ENCODE measurements at places on chromosomes 5 and 9. TPM values are rescaled to one million over a fixed set of nuclear protein-coding genes. Genes with fewer than 3 reads are reported as not detected.
A peak's percentile ranks its signal among the peaks of the same experiment; 100 is the strongest.

The OR1J1 gene
- total RNA-seq = not detected

The SLC6A19 gene
- not detected for total RNA-seq

The RNF208 gene
- total RNA-seq = 0.45 TPM

The SMIM33 gene
- not detected for total RNA-seq

DNA sequence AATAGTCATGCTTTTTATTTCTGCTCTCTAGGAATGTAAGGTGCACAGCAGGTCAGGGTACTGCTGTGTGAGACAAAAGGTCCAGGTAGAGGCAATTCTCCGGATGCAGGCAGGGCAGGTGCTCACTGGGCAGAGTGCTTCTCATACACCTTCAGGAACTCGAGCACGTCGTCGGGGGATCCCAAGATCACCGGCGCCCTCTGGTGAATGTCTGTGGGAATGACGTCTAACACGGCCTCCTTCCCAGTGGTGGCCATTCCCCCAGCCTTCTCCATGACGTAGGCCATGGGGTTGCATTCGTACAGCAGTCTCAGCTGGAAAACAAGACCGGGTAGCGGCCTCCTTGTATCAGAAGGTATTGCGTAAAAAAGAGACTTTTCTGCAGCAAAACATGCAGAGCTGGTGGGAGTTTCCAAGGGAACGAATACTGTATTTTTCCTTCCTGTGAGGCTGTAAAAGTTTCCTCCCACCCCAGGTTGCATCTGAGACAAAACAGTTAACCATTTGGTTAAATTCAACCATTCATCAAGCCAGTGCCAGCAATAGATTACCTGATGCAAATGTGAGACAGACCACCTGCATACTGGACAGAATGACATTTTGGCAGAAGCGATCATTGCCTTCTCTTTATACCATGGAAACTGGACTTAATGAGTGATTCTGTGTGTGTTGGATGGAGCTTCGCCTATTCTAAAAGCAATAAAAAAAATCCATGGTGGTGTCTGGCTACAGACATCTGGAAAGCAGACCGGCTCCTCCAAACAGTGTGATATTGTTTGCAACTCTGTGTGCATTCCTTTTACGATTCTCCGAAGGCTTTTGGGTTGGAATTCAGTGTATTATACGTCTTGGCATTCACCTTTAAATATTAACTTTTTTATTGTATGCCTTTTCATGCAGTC lies 9.9 kb upstream of the FBP2 start:
- no peak overlapping the region for H3K27ac ChIP-seq
- peak; percentile 87 for DNase-seq
- no peaks in the 10 kb centered on the region for H3K36me3 ChIP-seq
- H3K27me3 ChIP-seq = no peaks in the 10 kb centered on the region

GRCh38 chr9:15529566-15530324 lies 19.0 kb upstream of the PSIP1 start:
- H3K4me3 ChIP-seq = no peak overlapping the region
- no peaks in the 10 kb centered on the region for H3K36me3 ChIP-seq
- H3K27ac ChIP-seq = no peak overlapping the region
- DNase-seq = no peak
- H3K4me1 ChIP-seq = no peaks in the 10 kb centered on the region

GRCh38 chr5:63055421-63055820 lies 476.8 kb downstream of the LRRC70 start:
- no peaks in the 10 kb centered on the region for H3K4me1 ChIP-seq
- H3K27ac ChIP-seq = no peak overlapping the region
- DNase-seq = peak; percentile 18
- H3K27me3 ChIP-seq = no peaks in the 10 kb centered on the region
- no peak overlapping the region for H3K4me3 ChIP-seq

- H3K36me3 ChIP-seq = no peaks in the 10 kb centered on the region
- no peaks in the 10 kb centered on the region for H3K27me3 ChIP-seq
- no peak overlapping the region for H3K4me3 ChIP-seq
- no peak for DNase-seq
- H3K27ac ChIP-seq = no peak overlapping the region
Measured at GRCh38 chr5:61215996-61216395, 53.7 kb upstream of the SMIM15 start.

GRCh38 chr5:132064738-132065331 lies 4.4 kb downstream of the IL3 start:
- H3K4me1 ChIP-seq = peaks cover 6% of the 10 kb centered on the region
- no peak overlapping the region for H3K27ac ChIP-seq
- no peak overlapping the region for H3K4me3 ChIP-seq
- peak; percentile 74 for DNase-seq
- H3K36me3 ChIP-seq = no peaks in the 10 kb centered on the region

GRCh38 chr5:116544531-116545241 lies 29.9 kb downstream of the SEMA6A start:
- H3K4me3 ChIP-seq = no peak overlapping the region
- no peaks in the 10 kb centered on the region for H3K27me3 ChIP-seq
- peaks cover 16% of the 10 kb centered on the region for H3K4me1 ChIP-seq
- DNase-seq = no peak

- H3K36me3 ChIP-seq = no peaks in the 10 kb centered on the region
- peaks cover 25% of the 10 kb centered on the region for H3K4me1 ChIP-seq
- no peak overlapping the region for H3K27ac ChIP-seq
Measured at GRCh38 chr5:134103397-134103796, 11.1 kb upstream of the TCF7 start.

DNA sequence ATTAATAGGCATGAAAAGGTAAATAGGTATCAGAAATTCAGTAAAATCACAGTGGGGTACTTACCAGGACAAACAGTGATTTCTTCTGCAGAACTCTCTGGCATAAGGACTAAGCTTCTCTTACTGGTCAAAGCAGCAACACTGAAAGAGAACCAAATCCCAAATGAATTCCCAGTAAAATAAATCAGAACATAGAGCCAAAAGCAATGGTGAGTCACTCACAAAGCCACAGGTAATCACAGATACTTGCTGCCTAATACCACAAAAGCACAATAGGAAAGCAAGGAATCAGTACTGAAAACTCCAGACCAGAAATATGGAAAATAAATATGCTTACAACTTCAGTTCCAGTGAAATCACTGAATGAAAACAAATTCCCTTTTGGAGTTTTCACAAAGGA lies 50.7 kb downstream of the UIMC1 start:
- H3K27me3 ChIP-seq = no peaks in the 10 kb centered on the region
- no peak overlapping the region for H3K27ac ChIP-seq
- peaks cover 5% of the 10 kb centered on the region for H3K36me3 ChIP-seq
- no peak overlapping the region for H3K4me3 ChIP-seq

GRCh38 chr9:135241381-135242048 lies 154.0 kb downstream of the OLFM1 start:
- no peaks in the 10 kb centered on the region for H3K36me3 ChIP-seq
- no peaks in the 10 kb centered on the region for H3K27me3 ChIP-seq
- peaks cover 10% of the 10 kb centered on the region for H3K4me1 ChIP-seq

- no peak overlapping the region for H3K27ac ChIP-seq
- H3K4me1 ChIP-seq = no peaks in the 10 kb centered on the region
- H3K27me3 ChIP-seq = no peaks in the 10 kb centered on the region
- H3K4me3 ChIP-seq = no peak overlapping the region
- H3K36me3 ChIP-seq = no peaks in the 10 kb centered on the region
- DNase-seq = no peak
Measured at GRCh38 chr9:2495221-2496005, 126.2 kb upstream of the VLDLR start.

- no peak for DNase-seq
- H3K27me3 ChIP-seq = no peaks in the 10 kb centered on the region
- peaks cover 4% of the 10 kb centered on the region for H3K4me1 ChIP-seq
- peaks cover 74% of the 10 kb centered on the region for H3K36me3 ChIP-seq
Measured at GRCh38 chr9:92711146-92711545, 41.2 kb upstream of the IPPK start.

- H3K36me3 ChIP-seq = no peaks in the 10 kb centered on the region
- H3K4me3 ChIP-seq = peak overlapping the region; percentile 39
- H3K4me1 ChIP-seq = peaks cover 36% of the 10 kb centered on the region
Measured at GRCh38 chr5:141484310-141484640, 555 bp upstream of the PCDHGC4 start.

DNA sequence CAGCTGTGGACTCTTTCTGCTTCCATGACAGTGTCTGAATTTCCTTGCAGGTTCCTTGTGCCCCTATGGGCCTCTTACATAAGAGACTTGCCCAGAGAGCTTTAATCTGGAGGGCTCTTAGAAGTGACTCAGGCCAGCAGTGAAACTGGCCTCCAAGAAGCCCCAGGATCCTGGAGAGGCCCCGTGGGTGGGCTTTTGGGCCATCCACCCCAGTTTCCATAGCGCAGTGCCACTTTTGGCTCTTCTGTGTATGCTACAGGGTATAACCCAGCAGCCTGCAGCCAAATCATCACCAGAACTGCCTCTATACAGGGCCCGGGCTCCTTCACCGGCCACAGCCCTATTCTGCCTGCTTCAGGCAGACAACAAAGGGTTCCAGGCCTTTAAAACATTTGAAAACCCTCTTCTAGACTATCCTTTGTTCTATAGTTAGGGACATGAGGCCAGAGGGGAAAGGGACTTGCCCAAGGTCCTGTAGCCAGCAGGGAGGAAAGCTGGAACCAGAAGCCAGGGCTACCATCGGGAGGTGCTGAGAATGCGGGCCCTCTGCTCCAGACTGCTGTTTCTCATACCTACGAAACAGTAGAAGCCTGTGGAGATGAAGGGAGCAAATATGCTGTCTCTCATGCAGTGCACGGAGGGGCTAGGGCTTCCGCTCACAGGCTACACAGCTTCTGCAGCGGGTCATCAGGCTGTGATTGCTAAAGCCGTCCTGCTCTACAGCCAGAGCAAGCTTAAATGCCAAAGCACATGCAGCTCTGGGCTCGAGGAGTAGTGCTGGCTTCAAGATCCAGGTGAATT lies 18.0 kb downstream of the SH3PXD2B start:
- DNase-seq = no peak
- H3K27me3 ChIP-seq = no peaks in the 10 kb centered on the region
- H3K27ac ChIP-seq = peak overlapping the region; percentile 78
- peaks cover 24% of the 10 kb centered on the region for H3K4me1 ChIP-seq
- H3K4me3 ChIP-seq = no peak overlapping the region
- H3K36me3 ChIP-seq = no peaks in the 10 kb centered on the region

DNA sequence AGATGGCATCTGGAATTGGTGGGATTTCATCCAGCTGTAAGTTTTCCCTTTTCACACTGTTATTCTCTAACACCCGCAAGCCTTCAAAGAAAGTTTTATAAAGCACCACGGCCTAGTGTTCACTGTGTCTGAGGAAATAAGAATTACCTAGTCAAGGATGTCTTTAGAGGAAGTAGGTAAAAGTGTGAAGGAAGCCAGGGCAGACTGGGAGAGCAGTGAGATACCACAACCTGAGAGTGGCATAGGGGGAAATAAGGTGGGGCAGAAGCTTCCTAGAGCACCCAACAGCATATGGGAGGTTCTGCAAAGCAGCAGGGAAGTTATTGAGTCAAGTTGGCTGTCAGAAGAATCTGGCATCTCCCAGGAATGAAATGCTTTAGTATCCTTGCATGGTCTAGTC lies 241.2 kb downstream of the CETN3 start:
- H3K4me3 ChIP-seq = no peak overlapping the region
- no peaks in the 10 kb centered on the region for H3K4me1 ChIP-seq
- no peak for DNase-seq

GRCh38 chr5:37517686-37518085 lies 138.6 kb downstream of the WDR70 start:
- DNase-seq = no peak
- H3K27ac ChIP-seq = no peak overlapping the region
- H3K4me3 ChIP-seq = no peak overlapping the region
- peaks cover 26% of the 10 kb centered on the region for H3K36me3 ChIP-seq

DNA sequence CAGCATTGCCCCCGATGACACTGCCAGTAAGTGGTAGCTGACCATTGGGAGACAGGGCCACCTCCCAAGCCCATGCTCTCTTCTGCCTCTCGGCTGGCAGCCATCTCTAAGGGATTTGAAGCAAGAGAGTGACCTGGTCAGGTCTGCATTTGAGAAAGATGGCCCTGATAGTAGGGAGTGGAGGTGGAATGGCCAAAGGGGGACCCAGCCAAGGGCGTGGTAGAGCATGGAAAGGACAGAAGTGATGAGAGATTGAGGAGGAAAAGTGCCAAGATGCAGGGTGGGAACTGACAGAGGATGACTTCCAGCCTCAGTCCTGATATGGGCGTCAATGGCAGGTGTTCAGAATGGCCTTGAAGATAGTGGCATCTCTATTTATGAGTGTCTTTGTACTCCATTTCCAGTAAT lies 9.0 kb downstream of the ABL1 start:
- peaks cover 72% of the 10 kb centered on the region for H3K4me1 ChIP-seq
- peak overlapping the region; percentile 91 for H3K27ac ChIP-seq
- H3K27me3 ChIP-seq = no peaks in the 10 kb centered on the region
- DNase-seq = no peak

- H3K4me3 ChIP-seq = no peak overlapping the region
- no peaks in the 10 kb centered on the region for H3K36me3 ChIP-seq
- no peak overlapping the region for H3K27ac ChIP-seq
- no peaks in the 10 kb centered on the region for H3K27me3 ChIP-seq
- DNase-seq = no peak
Measured at GRCh38 chr9:100066539-100066938, 32.3 kb downstream of the ERP44 start.

- no peaks in the 10 kb centered on the region for H3K36me3 ChIP-seq
- H3K4me1 ChIP-seq = no peaks in the 10 kb centered on the region
- H3K4me3 ChIP-seq = no peak overlapping the region
- H3K27me3 ChIP-seq = no peaks in the 10 kb centered on the region
- DNase-seq = no peak
Measured at GRCh38 chr5:59919484-59919883, 26.0 kb upstream of the PDE4D start.

- no peaks in the 10 kb centered on the region for H3K36me3 ChIP-seq
- no peak overlapping the region for H3K27ac ChIP-seq
- no peaks in the 10 kb centered on the region for H3K4me1 ChIP-seq
- no peaks in the 10 kb centered on the region for H3K27me3 ChIP-seq
Measured at GRCh38 chr5:150327139-150327538, 24.4 kb upstream of the ARSI start.

DNA sequence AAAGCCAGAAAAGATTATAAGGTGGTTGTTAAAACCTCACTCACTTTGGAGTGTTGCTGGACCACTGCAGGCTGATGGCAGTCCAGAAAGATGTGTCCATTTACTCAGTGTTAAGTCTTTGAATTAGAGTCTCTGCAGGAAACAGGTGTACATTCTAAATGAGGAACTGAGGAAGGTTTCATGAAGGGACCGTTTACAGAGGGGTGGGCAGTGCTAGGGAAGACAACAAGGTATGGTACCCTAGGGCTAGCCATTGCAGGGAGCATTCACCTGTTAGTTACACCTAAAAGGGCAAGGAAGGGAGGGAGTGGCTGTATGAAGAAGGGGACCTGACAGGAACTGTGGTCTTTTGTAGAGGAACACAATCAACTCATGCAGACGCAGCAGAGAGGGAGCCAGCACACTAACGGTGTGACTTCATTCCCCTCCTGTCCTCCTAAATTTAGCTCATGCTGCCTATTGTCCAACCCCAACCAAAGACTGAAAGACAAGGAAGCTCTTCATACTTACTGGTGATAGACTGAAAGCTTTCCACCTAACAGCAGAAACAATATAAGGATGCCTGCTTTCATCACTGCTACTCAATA lies 32.2 kb upstream of the PAX5 start:
- DNase-seq = no peak
- no peaks in the 10 kb centered on the region for H3K36me3 ChIP-seq
- no peaks in the 10 kb centered on the region for H3K4me1 ChIP-seq
- H3K4me3 ChIP-seq = no peak overlapping the region

GRCh38 chr9:79796411-79796810 lies 224.6 kb downstream of the TLE4 start:
- no peak overlapping the region for H3K4me3 ChIP-seq
- H3K36me3 ChIP-seq = no peaks in the 10 kb centered on the region
- H3K4me1 ChIP-seq = no peaks in the 10 kb centered on the region
- no peak overlapping the region for H3K27ac ChIP-seq

GRCh38 chr9:115694014-115694413 lies 459.6 kb upstream of the PAPPA start:
- H3K27me3 ChIP-seq = no peaks in the 10 kb centered on the region
- no peaks in the 10 kb centered on the region for H3K36me3 ChIP-seq
- H3K4me1 ChIP-seq = no peaks in the 10 kb centered on the region
- H3K4me3 ChIP-seq = no peak overlapping the region
- H3K27ac ChIP-seq = no peak overlapping the region
